ENCODE measurements at places on chromosomes 3 and 15. TPM values are rescaled to one million over a fixed set of nuclear protein-coding genes. Genes with fewer than 3 reads are reported as not detected.

MUC20 gene
- 14.3 TPM for total RNA-seq

MB21D2 gene
- 5.0 TPM for total RNA-seq

DNA sequence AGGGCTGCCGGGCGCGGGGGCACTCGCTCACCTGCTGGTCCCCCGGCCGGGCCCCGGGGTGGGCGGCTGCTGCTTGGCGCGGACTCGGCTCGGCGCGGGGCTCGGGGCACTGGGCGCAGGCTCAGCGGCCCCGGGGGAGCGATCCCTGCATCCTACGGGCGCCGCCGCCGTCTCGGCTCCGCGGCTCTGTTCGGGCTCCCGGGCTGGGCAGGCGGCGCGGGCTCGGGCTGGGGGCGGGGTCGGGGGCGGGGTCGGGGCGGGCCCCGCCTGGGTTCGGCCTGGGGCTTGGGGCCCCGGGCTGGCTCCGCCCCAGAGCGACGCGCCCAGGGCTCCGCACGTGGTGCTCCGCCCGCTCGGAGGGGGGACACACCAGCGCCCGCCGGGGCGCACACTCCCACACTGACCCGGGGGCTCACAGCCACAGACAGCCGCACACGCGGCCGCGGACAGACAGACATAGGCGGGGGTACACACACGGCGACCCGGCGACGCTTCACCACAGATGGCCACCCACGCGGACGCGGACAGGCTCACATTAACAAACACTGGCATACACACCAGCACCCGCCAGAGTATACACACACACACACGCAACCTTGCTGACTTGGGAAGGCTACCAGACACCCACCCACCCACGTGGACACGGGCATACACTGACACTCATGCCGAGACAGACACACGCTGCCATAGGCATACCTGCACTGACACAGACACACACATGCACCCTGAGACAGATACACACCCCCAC, at the start of gene SCN5A:
Gene SCN5A (minus strand): TSS at position 188 of the 748 bp plus-strand sequence. CDS start 16,380 bp downstream, outside the sequence.
- H3K4me1 ChIP-seq, result peaks cover 11% of the 10 kb centered on the region
- no peaks in the 10 kb centered on the region for H3K36me3 ChIP-seq

GRCh38 chr3:169498336-169498735, 165.2 kb downstream of the MECOM start:
- DNase-seq, result no peak
- H3K4me1 ChIP-seq, result no peaks in the 10 kb centered on the region
- H3K27me3 ChIP-seq, result no peaks in the 10 kb centered on the region
- H3K36me3 ChIP-seq, result no peaks in the 10 kb centered on the region
- no peak overlapping the region for H3K4me3 ChIP-seq

DNA sequence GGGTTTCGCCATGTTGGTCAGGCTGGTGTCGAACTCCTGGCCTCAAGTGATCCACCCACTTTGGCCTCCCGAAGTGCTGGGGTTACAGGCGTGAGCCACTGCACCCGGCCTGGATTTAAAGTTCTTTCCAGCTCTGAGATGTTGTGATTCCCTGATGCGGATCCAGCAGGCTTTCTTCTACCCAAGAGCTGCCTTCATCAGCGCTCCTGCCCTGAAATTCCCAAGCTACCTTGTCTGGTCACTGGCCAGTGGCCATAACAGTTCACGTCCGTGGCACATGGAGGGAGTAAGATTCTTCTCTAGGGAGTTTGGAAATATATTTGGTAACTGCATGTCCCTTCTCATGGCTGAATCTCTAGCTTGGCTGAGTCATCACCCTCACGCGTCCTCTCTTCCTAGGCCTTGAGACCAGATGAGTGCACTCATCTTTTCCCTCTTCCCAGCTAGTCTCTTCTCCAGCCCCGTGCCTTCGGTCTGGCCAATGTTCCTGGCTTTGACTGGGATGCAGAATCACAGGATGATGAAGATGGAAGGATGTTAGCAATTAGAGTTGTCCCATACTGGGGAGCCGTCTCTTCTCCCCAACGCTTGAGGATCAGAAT, 29.8 kb upstream of the APOD start:
- no peak for DNase-seq
- H3K4me3 ChIP-seq, result no peak overlapping the region
- no peak overlapping the region for H3K27ac ChIP-seq
- no peaks in the 10 kb centered on the region for H3K36me3 ChIP-seq
- H3K27me3 ChIP-seq, result no peaks in the 10 kb centered on the region
- H3K4me1 ChIP-seq, result no peaks in the 10 kb centered on the region

DNA sequence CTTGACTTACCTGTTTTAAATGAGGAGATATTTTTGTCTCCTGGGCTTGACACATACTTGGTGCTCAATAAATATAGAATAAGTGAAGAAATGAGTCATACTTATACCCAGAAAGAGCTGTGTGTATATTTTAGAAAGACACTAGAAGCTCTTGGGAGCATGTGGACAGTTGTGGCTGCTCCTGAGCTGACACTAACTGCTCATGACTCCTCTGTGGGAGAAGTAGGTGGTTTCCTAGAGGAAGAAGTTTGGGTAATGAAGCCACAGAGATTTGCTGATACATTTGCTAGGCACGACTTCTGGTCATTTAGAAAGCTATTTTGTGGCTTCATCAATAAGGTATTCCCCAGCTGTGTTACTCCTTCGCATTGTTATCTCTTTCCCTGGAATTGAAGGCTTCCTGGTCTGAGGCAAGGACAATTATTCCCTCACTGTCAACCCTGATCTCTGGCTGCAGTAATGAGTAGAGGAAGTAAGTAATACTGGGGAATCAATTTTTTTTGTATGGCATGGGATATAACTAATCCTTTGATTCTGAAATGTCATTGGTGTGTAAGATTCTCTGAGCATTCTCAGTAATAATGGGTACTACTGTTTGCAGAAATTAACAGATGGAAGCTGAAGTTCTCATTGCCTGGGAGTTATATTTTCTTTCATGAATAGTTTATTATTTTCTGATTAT, 79.6 kb upstream of the DCBLD2 start:
- no peak for DNase-seq
- H3K27me3 ChIP-seq, result no peaks in the 10 kb centered on the region
- no peaks in the 10 kb centered on the region for H3K36me3 ChIP-seq
- no peak overlapping the region for H3K27ac ChIP-seq
- no peak overlapping the region for H3K4me3 ChIP-seq

DNA sequence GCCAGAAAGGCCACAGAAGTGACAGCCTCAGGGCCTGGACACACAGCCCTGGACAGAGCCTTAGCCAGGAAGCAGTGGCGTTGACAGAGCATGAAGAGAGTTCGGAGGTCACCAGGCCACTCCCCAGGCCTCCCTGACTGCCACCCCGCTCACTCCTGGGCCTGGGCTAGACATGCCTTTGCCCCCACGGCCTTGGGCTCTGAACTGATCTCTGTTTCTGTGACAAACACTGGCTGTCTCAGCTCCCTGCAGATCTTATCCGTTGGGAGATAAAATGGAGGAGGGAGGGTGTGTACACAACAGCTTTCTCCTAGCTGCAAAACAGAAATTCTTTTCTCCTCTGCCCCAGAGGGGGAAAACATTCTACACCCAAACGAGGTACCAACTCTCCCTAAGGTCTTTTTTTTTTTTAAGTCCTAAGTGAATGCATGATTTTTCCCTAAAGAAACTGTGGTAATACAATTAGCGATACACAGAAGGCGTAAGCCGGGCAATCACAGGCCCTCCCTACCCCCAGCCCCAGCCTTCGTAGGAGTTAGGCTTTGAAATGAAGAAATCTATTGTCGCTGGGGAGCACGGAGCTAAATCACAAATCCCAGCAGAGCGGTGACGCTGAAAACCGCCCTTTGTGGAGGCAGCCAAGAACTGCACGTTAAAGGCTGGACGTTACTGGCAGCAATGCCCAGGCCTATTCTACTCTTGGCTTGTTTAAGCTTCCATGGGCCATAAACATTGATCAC, 45.0 kb downstream of the SRGAP3 start:
- H3K27ac ChIP-seq, result no peak overlapping the region
- no peaks in the 10 kb centered on the region for H3K27me3 ChIP-seq
- no peak overlapping the region for H3K4me3 ChIP-seq
- no peak for DNase-seq

- H3K27ac ChIP-seq, result no peak overlapping the region
- no peak overlapping the region for H3K4me3 ChIP-seq
- peaks cover 19% of the 10 kb centered on the region for H3K4me1 ChIP-seq
- peaks cover 97% of the 10 kb centered on the region for H3K36me3 ChIP-seq
- no peaks in the 10 kb centered on the region for H3K27me3 ChIP-seq
Observed at GRCh38 chr15:90482124-90483011, 47.4 kb upstream of the CRTC3 start.

DNA sequence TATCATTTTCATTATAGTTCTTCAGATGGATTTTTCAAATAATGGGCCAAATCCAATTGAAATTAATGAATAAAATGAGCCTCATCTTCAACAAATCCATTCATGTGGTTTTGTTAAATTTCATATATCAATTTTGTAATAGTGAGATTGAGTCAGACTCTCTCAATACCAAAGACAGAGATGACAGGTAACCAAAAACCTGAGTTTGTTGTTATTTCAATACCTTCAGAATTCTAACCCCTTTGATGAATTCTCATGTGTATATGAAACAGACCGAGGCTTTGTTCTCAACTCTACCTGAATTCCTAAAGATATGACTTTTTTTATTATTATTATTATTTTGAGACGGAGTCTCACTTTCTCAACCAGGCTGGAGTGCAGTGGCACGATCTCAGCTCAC, 92.8 kb downstream of the FOXP1 start:
- peaks cover 4% of the 10 kb centered on the region for H3K4me1 ChIP-seq
- H3K36me3 ChIP-seq, result no peaks in the 10 kb centered on the region
- no peak overlapping the region for H3K27ac ChIP-seq
- H3K27me3 ChIP-seq, result no peaks in the 10 kb centered on the region

Measured in lower lobe of right lung (tissue), 2 donors.